Osteoblast (primary cell): ENCODE measurements at places on chromosomes 2 and 18. TPM values are rescaled to one million over a fixed set of nuclear protein-coding genes. Genes with fewer than 3 reads are reported as not detected.

Gene EVA1A
- 70.9 and 74.8 TPM in 2 replicates for total RNA-seq

Gene RAB6C
- not detected in 2 replicates for total RNA-seq

Gene SLC9A4
- total RNA-seq: not detected in 2 replicates

Gene NPHP1
- 7.6 and 8.3 TPM in 2 replicates for total RNA-seq

- H3K4me3 ChIP-seq: no peak overlapping the region
- no peaks in the 10 kb centered on the region for H3K27me3 ChIP-seq
- H3K4me1 ChIP-seq: no peaks in the 10 kb centered on the region
- no peak for DNase-seq
- H3K36me3 ChIP-seq: no peaks in the 10 kb centered on the region
These were observed 713.8 kb downstream of the NRXN1 start for GRCh38 chr2:50318147-50318546.

DNA sequence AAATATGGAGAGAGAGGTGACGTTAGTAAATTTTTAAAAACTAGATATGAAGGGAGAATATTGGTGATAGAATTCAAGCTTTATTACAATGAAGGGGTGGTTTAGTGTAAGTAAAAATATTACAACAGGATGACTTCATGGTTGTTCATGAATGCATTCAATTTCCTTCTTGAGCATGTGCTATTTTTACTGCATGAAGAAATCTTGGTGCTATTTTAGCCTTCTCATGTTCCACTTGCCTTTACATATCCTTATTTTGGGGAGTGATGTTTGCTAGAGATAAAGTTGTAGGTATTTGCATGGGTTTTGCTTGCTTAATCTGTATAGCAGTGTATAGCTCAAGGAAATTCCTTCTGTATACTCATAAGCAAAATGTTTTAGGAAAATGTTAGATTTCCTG lies 195.0 kb upstream of the MMADHC start:
- H3K4me3 ChIP-seq: no peak overlapping the region
- H3K27me3 ChIP-seq: no peaks in the 10 kb centered on the region
- H3K27ac ChIP-seq: no peak overlapping the region
- DNase-seq: no peak
- no peaks in the 10 kb centered on the region for H3K4me1 ChIP-seq

DNA sequence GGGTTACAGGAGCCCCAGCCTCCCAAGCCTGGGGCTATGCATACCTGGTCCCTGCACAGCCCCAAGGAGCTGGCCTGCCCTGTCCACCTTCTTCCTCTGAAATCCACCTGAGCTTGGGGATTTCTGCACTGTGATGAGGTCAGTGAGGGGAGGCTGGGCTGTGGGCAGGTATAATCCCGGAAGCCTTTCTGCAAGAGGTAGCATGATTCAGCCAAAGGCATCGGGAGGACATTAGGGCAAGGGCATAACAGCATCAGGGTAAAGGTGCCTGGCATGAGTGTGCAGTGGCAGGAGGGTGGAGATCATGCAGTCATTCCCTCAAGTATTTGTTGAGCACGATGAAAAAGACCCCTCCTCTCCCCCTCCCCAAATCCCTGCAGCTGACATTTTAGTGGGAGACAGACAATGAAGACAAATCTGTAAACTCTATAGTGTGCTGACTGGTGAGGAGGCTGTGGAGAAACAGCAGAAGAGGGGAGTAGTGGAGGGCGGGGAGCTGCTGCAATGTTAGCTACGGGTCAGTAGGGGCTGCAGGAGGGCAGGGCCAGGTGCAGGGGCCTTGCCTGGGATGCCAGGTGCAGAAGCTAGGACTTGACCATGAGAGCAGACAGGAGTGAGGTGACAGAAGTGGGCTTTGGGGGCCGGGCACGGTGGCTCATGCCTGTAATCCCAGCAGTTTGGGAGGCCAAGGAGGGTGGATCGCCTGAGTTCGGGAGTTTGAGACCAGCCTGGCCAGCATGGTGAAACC lies 18.7 kb downstream of the ZFP36L2 start:
- H3K27ac ChIP-seq: no peak overlapping the region
- H3K27me3 ChIP-seq: no peaks in the 10 kb centered on the region
- peaks cover 7% of the 10 kb centered on the region for H3K4me1 ChIP-seq
- no peak overlapping the region for H3K4me3 ChIP-seq
- H3K36me3 ChIP-seq: no peaks in the 10 kb centered on the region

Gene FEV
- total RNA-seq: not detected in 2 replicates

GRCh38 chr2:180978903-180979748 lies 1.3 kb upstream of the UBE2E3 start:
- H3K4me3 ChIP-seq: peak overlapping the region; percentile 73
- H3K27me3 ChIP-seq: no peaks in the 10 kb centered on the region
- H3K27ac ChIP-seq: peak overlapping the region; percentile 76
- H3K36me3 ChIP-seq: peaks cover 3% of the 10 kb centered on the region
- H3K4me1 ChIP-seq: peaks cover 30% of the 10 kb centered on the region

GRCh38 chr2:202335791-202336467 lies 40.2 kb upstream of the BMPR2 start:
- no peak for DNase-seq
- H3K27ac ChIP-seq: no peak overlapping the region
- H3K36me3 ChIP-seq: no peaks in the 10 kb centered on the region
- peaks cover 10% of the 10 kb centered on the region for H3K4me1 ChIP-seq
- H3K27me3 ChIP-seq: no peaks in the 10 kb centered on the region

Gene OTX1
- not detected in 2 replicates for total RNA-seq

Gene MGAT4A
- total RNA-seq: under 0.01 and 0.36 TPM in 2 replicates

DNA sequence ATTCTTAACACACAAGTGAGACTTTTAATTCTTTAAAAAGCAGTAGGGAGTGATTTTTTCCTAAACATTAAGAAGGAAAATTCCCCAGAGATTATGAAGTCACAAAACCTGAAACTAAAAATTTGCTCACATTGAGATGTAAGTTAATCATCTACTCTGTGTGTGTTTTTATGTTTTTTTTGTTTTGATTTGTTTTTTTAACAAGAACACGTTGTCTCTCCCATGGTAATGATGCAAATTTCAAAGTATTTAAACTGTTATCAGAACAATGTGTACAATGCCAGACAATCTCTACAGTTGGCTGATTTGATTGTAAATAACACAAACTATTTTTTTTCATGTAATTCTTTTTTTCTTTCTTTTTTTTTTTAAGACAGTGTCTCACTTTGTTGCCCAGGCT lies 71.5 kb downstream of the COLEC12 start:
- no peaks in the 10 kb centered on the region for H3K36me3 ChIP-seq
- H3K4me3 ChIP-seq: no peak overlapping the region
- DNase-seq: no peak
- no peak overlapping the region for H3K27ac ChIP-seq
- peaks cover 43% of the 10 kb centered on the region for H3K4me1 ChIP-seq
- no peaks in the 10 kb centered on the region for H3K27me3 ChIP-seq

GRCh38 chr2:31260870-31261269 lies 26.9 kb downstream of the EHD3 start:
- H3K36me3 ChIP-seq: peaks cover 4% of the 10 kb centered on the region
- H3K4me1 ChIP-seq: no peaks in the 10 kb centered on the region
- no peaks in the 10 kb centered on the region for H3K27me3 ChIP-seq
- DNase-seq: no peak

DNA sequence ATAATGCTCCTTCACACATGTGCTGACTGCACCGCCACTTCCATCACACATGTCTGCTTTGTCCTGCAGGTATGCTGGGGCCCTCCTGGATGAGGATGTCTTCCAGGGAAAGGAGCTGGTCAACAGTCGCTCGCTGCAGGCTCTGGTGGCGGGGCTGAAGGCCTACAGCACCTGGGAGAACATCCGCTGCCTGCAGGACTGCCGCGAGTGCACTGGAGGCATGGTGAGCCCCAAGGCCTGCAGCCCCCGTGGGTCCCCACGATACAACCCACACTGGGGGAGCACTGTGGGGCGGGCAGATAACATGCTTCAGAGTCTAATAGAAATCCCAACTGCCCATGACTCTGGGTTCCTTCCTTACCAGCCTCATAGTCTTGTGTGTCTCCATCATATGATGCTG lies 187.3 kb upstream of the BCL2L11 start:
- H3K36me3 ChIP-seq: no peaks in the 10 kb centered on the region
- H3K27ac ChIP-seq: no peak overlapping the region
- H3K27me3 ChIP-seq: no peaks in the 10 kb centered on the region
- no peak overlapping the region for H3K4me3 ChIP-seq
- no peak for DNase-seq

DNA sequence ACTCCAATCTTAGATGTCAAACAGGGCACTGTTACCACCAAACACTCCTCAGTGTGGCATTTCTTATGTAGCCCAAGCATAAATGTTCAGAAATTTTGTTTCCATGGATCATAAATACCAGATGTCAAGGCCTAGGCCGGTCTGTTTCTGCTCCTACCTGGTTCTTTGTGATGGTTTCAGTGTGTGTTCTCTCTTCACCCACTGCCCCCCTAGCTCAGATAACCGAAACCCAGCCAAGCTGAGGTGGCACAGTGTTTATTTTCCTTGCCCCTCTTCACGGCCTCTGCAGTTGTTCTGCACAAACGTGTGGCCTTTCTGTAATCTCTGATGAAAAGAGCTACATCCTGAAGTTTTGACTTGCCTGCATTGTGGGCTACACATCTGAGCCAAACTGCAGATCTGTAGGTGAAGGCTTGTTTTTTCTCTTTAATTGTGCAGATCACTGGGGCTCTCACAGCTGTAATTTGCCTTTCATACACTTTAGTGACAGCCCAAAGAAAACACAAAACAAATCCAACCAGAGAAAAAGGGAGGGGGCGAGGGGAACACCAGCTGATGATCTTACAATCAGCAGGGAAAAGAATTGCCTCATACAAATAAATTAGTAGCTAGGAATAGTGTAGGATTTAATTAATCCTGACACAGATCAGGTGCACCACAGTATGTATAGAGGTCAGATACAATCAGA lies 99.1 kb downstream of the NRP2 start:
- H3K36me3 ChIP-seq: peaks cover 11% of the 10 kb centered on the region
- H3K27me3 ChIP-seq: no peaks in the 10 kb centered on the region
- H3K4me1 ChIP-seq: peaks cover 6% of the 10 kb centered on the region
- no peak for DNase-seq

DNA sequence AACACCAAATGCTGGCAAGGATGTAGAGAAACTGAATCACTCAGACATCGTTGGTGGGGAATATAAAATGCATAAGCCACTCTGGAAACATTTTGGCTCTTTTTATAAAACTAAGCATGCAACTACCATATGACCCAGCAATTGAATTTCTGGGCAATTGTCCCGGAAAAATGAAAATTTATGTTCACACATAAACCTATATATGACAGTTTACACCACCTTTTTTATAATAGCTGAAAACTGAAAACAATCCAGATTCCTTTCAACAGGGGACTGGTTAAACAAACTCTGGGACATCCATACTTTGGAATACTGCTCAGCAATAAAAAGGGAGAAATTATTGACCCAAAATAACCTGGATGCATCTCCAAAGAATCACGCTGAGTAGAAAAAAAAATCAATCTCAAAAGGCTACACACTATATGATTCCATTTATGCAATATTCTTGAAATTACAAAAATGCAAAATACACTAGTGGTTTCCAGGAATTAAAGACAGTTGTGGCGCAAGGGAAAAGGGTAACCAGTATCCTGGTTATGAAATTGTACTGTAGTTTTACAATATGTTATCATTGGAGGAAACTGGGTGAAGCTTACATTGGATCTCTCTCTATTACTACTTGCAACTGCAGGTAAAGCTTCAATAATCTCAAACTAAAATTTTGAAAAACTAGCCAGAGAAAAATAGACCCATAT lies 130.2 kb upstream of the PID1 start:
- no peak overlapping the region for H3K27ac ChIP-seq
- DNase-seq: no peak
- H3K27me3 ChIP-seq: no peaks in the 10 kb centered on the region
- no peaks in the 10 kb centered on the region for H3K4me1 ChIP-seq
- no peaks in the 10 kb centered on the region for H3K36me3 ChIP-seq

DNA sequence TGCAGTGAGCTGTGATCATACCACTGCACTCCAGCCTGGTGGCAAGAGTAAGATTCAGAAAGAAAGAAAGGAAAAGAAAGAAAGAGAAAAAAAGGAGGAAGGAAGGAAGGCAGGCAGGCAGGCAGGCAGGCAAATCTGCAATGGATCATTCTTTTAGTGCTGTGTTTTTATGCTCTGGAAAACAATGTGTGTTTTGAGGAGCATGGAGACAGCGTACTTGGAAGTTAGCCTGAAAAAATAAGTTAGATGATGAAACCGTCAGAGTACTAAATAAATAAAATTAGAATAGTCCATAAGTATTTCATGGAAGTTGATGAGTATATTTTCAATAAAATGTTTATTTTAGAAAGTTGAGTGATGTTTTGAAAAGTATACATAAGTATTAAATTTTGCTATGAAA lies 366.4 kb upstream of the CDH20 start:
- H3K4me1 ChIP-seq: no peaks in the 10 kb centered on the region
- H3K27ac ChIP-seq: no peak overlapping the region
- no peaks in the 10 kb centered on the region for H3K36me3 ChIP-seq
- no peak overlapping the region for H3K4me3 ChIP-seq
- H3K27me3 ChIP-seq: no peaks in the 10 kb centered on the region

Gene FKBP7
- 37.6 and 42.1 TPM in 2 replicates for total RNA-seq

DNA sequence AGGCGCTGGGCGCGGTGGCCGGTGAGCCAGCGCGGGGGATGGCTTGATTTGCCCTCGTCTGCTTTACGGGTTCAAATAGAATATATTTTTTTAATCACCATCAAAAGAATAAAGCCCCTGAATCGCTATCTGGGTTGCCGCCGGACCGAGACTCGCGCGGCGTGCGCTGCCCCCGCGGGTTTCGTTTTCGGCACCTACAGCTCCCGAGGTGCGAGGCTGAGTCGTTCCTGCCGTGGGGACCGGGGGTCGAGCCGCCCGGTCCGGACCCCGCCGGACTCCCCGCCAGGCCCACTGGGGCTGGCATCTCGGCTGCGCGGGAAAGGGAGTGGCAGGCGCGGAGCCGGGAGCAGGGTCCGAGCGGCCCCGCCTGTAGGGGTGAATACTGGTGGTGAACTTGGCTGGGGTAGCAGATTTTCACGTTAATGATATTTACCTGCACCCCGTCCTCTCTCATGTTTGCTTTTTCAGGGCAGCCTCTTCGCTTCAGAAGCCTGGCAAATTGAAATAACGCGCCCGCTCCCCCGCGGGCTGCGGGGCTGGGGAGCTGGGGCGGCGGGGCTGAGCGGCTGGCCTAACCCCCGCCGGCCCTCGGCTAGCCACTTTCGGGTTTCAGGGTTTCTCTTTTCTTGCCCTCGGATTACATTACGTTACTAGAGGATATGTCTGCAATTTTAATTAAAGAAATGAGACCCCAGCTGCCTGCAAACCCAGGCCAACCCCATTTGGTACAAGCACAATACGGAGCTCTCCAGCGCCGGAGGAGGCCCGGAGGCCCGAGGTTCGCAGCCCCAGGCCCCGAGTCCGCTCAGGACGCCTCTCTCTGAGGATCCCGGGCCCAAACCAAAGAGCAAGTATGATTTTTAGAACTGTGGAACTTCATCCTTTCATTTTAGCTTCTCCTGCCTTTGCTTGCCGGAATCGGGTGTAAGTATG lies 1.7 kb upstream of the CELF4 start:
- peaks cover 57% of the 10 kb centered on the region for H3K27me3 ChIP-seq
- no peaks in the 10 kb centered on the region for H3K36me3 ChIP-seq
- no peaks in the 10 kb centered on the region for H3K4me1 ChIP-seq
- no peak overlapping the region for H3K27ac ChIP-seq

Gene SLC19A3
- 0.29 and 0.36 TPM in 2 replicates for total RNA-seq

Gene DSEL
- total RNA-seq: 119 and 157 TPM in 2 replicates

Gene DES
- 0.72 and 1.2 TPM in 2 replicates for total RNA-seq

Gene DSG2
- 9.0 and 21.2 TPM in 2 replicates for total RNA-seq
